ENCODE measurements at places on chromosomes 16 and 17. TPM values are rescaled to one million over a fixed set of nuclear protein-coding genes. Genes with fewer than 3 reads are reported as not detected.

KRT39 gene
- not detected for total RNA-seq

CTRB1 gene
- total RNA-seq, result not detected

DNA sequence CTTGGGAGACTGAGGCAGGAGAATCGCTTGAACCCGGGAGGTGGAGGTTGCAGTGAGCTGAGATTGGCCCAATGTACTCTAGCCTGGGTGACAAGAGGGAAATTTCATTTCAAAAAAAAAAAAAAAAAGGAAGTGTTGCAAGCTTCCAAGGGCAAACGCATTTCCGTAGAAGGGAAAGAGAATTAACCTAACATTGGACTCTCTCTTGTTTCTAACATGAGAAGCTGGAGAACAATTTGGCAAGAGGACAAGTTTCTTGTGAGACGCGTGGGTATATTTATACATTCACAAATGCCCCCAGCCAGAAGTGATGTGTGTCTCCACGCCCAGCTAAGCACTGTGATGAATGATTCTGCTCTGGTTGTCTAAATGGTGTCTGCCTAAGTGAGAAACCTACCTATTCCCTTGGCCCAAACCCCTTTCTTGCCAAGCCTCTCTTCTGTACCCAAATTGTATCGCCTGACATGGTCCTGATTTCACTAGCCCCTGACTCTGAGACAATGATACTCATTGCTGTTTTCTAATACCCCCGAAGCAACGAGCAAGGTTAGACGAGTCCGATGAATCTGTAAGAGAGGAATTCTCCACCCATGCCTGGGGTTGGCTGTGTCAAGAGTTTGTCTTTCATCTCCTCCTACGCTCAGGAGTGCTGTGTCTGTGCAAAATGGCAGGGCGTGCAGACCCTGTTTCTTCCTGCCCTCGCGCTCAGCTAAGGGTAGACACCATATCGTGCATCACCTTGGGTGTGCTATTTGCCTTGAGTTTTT, 14.2 kb upstream of the ST6GALNAC2 start:
- no peaks in the 10 kb centered on the region for H3K36me3 ChIP-seq
- no peak overlapping the region for H3K27ac ChIP-seq
- no peaks in the 10 kb centered on the region for H3K27me3 ChIP-seq

- no peak overlapping the region for H3K4me3 ChIP-seq
- H3K4me1 ChIP-seq, result no peaks in the 10 kb centered on the region
- DNase-seq, result no peak
Observed at GRCh38 chr17:56587298-56587697, 6.2 kb upstream of the NOG start.

DNA sequence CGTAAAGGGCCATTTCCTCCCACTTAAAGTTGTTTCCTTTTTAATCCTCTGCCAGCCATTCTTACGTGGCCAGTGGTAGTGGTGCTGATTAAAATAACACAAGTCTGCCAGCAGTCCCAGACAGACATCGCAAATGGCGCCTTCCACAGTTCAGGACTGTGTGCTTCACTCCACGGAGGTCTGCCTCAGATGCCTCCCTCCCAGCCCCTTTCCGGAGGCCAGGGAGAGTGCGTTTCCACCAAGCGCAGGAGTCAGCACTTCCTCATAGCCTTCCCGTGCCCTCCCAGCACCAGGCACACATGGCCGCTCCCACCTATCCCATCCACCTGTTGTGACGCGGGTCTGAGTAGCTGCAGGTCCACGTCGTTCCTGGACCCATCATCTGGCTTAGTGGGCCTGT, 205.6 kb downstream of the RPTOR start:
- no peak overlapping the region for H3K4me3 ChIP-seq
- no peak overlapping the region for H3K27ac ChIP-seq
- no peaks in the 10 kb centered on the region for H3K4me1 ChIP-seq
- H3K36me3 ChIP-seq, result no peaks in the 10 kb centered on the region

ITGB3 gene
- 88.8 TPM for total RNA-seq

DNA sequence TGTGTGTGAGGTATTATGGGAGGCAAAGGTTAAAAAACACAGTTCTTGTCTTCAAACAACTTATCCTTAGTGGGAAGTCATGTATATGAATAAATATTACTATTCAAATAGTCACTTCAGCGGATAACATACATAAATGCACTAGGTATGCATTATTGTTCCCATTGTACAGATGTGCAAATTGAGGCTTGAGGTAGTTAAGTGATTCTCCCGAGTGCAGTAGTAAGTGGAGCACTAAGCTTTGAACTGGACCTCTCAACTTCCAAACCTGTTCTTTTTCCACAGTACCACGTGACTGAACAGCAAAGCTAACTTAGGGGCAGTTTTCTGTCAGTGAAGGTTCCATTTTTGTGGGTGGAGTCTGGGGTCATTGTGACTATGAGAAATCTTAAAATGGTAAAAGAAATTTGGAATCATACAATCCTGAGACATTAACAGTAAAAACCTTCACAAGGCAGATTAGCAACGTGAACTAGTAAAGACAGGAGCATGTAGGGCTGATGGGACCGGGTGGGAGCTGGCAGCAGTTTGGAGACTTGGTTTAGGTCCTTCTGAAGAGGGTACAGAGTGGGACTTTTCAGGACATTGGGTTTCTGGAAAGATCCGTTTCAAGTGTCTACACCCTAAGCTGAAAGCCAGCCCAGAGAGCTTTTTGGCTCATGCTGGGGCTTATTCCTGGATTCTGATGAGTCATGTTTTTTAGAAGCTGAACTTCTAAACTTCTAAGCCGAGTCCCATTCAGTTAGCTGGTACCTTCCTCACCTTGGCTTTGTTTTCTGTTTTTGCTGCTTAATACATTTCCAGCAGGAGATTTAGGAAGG, 204.9 kb downstream of the PRKCA start:
- no peak overlapping the region for H3K4me3 ChIP-seq
- H3K27me3 ChIP-seq, result no peaks in the 10 kb centered on the region
- H3K4me1 ChIP-seq, result peaks cover 21% of the 10 kb centered on the region
- peak overlapping the region; percentile 66 for H3K27ac ChIP-seq

DNA sequence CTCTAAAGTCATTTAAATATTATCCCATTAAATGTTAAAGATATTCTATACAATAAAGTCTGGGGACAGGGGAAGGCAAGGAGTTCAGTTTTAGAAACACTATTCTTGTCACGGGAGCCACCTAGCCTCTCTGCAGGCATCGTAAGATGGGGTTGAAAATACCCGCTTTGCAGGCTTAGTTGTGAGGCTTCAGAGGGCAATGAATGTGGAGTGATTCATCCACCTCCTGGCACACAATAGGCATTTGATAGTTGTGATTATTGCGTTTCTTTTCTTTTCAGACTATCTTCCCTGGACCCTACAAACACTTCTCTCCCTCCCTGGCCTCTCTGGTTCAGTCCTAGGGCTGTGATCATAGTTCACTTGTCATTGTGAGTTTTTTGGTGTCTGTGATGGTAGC, 19.6 kb downstream of the GLP2R start:
- H3K27me3 ChIP-seq, result no peaks in the 10 kb centered on the region
- H3K27ac ChIP-seq, result no peak overlapping the region
- DNase-seq, result no peak
- no peak overlapping the region for H3K4me3 ChIP-seq

DNA sequence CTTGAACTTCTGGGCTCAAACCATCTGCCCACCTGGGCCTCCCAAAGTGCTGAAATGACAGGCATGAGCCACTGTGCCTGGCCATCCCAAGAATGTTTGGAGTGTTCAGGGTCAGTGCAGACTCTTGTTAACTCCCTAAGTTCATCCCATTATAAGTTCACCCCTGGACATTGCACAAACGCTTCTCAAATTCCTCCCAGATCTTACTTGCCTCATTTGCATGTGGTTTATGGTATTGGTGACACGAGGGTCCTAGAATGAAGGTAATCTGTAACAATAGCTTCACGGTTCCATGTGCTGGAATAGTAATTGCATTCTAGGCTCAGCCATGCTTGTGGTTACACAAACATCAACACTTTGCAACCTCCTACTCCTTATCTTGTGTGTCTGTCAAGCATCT, 5.0 kb upstream of the CCDC42 start:
- H3K4me3 ChIP-seq, result no peak overlapping the region
- H3K36me3 ChIP-seq, result no peaks in the 10 kb centered on the region
- no peaks in the 10 kb centered on the region for H3K27me3 ChIP-seq
- peak; percentile 74 for DNase-seq

- no peak overlapping the region for H3K4me3 ChIP-seq
- DNase-seq, result no peak
- no peak overlapping the region for H3K27ac ChIP-seq
- no peaks in the 10 kb centered on the region for H3K4me1 ChIP-seq
- no peaks in the 10 kb centered on the region for H3K36me3 ChIP-seq
Observed at GRCh38 chr17:9676820-9677310, 31.5 kb downstream of the USP43 start.

B4GALNT2 gene
- 4.3 TPM for total RNA-seq

- H3K27ac ChIP-seq, result no peak overlapping the region
- H3K4me3 ChIP-seq, result no peak overlapping the region
- no peaks in the 10 kb centered on the region for H3K4me1 ChIP-seq
- H3K27me3 ChIP-seq, result no peaks in the 10 kb centered on the region
- no peak for DNase-seq
Observed at GRCh38 chr16:55576384-55576783, 9.9 kb downstream of the CAPNS2 start.

DNA sequence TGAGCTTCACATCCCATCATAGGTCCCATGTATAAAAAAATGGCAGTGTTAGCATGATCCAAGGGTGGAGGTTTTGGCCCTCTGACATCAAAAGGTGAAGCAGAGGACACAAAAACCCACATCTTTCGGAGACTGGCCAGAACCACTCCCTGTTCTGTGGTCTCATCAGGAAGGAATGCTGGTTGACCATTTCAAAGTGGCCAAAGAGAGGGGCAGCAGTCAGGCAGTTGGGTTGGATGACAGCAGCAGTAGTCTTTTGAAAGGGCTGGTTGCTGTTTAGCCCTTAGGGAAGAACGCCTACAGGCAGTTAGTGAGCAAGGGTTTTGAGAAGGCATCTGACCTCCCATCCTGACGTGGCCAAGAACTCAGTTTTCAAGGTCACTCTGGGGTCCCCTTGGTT, 40.5 kb downstream of the LCMT1 start:
- H3K36me3 ChIP-seq, result peaks cover 4% of the 10 kb centered on the region
- H3K27ac ChIP-seq, result no peak overlapping the region
- H3K4me1 ChIP-seq, result no peaks in the 10 kb centered on the region
- H3K4me3 ChIP-seq, result no peak overlapping the region
- no peak for DNase-seq
- H3K27me3 ChIP-seq, result no peaks in the 10 kb centered on the region

SOST gene
- 0.09 TPM for total RNA-seq

- H3K4me3 ChIP-seq, result no peak overlapping the region
- H3K27me3 ChIP-seq, result no peaks in the 10 kb centered on the region
- no peaks in the 10 kb centered on the region for H3K4me1 ChIP-seq
Observed at GRCh38 chr17:31696184-31696602, 162.9 kb downstream of the COPRS start.

IRF8 gene
- 33.3 TPM for total RNA-seq

TEX2 gene
- 39.1 TPM for total RNA-seq

ZACN gene
- 0.22 TPM for total RNA-seq

DNA sequence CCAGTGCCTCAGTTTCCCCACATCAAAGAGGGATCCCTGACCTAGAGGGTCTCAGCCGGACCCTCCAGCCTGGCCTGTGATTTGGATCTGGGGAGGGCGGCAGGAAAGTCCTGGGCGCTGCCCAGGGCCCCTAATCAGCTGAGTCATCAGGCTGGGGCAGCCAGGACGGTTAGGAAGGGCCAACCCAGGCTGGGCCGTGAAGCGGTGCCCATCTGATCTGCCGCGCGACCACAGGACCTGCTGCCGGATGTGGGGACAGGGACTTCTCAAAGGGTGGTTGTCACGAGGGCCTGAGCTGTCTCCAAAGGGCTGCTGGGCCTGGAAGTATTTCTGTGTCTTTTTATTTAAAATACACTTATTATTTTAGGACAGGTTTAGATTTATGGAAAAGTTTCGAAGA, 4.4 kb downstream of the TPSAB1 start:
- peaks cover 2% of the 10 kb centered on the region for H3K27me3 ChIP-seq
- no peak overlapping the region for H3K4me3 ChIP-seq
- H3K36me3 ChIP-seq, result no peaks in the 10 kb centered on the region
- no peak for DNase-seq
- no peaks in the 10 kb centered on the region for H3K4me1 ChIP-seq
- H3K27ac ChIP-seq, result no peak overlapping the region

DNA sequence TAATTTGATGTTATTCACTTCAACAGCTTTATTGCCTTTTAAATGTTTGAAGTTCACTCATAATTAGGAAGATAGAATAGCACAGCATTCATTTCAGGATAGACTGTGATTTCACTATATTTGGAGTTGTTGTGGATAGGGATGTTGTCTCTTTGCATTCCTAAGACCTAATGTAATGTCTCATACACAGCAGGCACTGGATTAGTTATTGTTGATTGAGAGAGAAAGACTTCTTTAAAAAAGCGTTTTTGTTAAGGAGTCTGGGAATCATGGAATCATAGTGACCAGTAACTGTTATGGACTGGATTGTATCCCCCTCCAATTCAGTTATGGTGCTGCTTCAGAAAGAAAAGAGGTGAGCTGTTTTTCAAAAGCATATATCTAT, 122.0 kb downstream of the USP22 start:
- DNase-seq, result no peak
- no peaks in the 10 kb centered on the region for H3K36me3 ChIP-seq
- no peak overlapping the region for H3K27ac ChIP-seq
- H3K27me3 ChIP-seq, result no peaks in the 10 kb centered on the region

KRT9 gene
- not detected for total RNA-seq

DERL2 gene
- total RNA-seq, result 71.5 TPM

DNA sequence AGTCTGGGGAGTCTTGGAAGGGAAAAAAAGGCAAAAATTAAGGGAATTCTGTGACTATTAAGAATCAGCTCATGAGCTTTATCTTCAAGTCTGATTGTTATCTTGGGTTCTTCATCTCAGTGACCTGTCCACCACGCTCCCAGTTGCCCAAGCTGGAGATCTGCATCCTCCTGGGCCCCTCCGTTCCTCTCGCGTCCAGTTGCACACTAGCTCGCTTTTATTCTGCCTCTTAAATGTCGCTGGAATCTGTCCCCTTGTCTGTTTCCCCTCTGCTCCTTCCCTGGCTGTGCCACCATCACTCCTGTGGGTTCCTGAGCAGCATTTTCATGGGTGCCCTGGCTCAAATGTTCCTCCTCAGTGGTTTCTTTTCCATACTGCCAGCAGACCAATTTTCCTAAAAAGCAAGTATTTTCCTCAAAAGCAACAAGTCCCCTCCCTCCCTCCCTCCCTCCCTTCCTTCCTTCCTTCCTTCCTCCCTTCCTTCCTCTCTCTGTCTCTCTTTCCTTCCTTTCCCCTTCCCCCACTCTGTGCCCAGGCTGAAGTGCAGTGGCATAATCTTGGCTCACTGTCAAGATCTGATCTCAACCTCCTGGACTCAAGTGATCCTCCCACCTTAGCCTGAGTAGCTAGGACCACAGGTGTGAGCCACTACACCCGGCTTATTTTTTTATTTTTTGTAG, 1.4 kb downstream of the ENDOV start:
- DNase-seq, result no peak
- no peak overlapping the region for H3K4me3 ChIP-seq
- H3K27me3 ChIP-seq, result no peaks in the 10 kb centered on the region
- H3K36me3 ChIP-seq, result peaks cover 3% of the 10 kb centered on the region

SNAI3 gene
- total RNA-seq, result 2.3 TPM

Data from kidney (tissue), 22 donors.